ENCODE measurements at places on chromosomes 5 and 9.

GRCh38 chr9:83011611-83012010 is 51.3 kb downstream of the RASEF start:
- DNase-seq: peak; percentile 77

GRCh38 chr5:170218726-170219125 is 14.1 kb upstream of the C5orf58 start:
- no peak for DNase-seq

- no peak for DNase-seq
These were observed 39.7 kb upstream of the CDKN2AIPNL start for GRCh38 chr5:134451225-134451935.

- no peak for DNase-seq
These were observed 14.5 kb downstream of the CXXC5 start for GRCh38 chr5:139662617-139663016.

DNA sequence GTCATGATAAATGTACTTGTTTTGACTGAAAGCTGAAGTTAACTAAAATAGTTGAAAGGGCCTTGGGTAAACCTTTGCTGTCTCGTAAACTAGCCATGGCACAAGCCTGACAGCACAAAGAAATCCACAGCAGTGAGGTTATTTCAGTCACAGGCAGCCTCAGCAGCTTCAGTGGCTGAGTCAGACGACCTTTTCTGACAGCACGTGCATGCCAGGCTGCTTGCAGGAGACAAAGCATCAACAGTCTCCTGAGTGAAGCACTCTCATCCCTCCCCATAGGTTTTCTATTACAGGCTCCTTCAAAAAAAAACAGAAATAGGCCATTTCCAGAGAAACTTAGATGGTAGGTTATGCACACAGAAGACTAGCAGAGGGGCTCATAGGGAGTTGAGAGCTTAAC is 34.6 kb downstream of the OXCT1 start:
- peak; percentile 88 for DNase-seq

GRCh38 chr9:13878241-13878711 is 435.7 kb downstream of the NFIB start:
- no peak for DNase-seq

Measured in EH (cell line).